Neural crest cell (in vitro differentiated cells): ENCODE measurements at places on chromosomes 6 and 20. TPM values are rescaled to one million over a fixed set of nuclear protein-coding genes. Genes with fewer than 3 reads are reported as not detected.

Gene LY6G6D
- total RNA-seq: not detected in 2 replicates

Gene IL17A
- not detected in 2 replicates for total RNA-seq

Gene CCN5
- total RNA-seq: not detected in 2 replicates

Gene DEFB124
- total RNA-seq: not detected in 2 replicates

Gene PDE7B
- total RNA-seq: 0.58 and 0.61 TPM in 2 replicates

Gene FABP7
- total RNA-seq: 246 and 256 TPM in 2 replicates

DNA sequence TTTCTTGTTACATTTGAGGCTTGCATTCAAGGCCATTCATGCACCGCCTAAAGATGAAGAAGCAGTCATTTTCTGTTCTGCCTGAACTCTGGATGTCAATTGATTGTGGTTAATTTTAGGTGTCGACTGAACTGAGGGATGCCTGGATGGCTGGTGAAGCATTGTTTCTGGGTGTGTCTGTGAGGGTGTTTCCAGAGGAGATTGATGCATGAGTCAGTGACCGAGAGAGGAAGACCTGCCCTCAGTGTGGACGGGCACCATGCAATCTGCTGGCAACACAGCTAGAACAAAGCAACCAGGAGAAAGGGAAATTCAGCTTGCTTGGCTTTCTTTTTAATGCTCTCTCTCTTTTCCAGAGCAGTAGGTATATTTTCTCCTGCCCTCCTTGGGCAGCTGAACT is 164.1 kb upstream of the ECI2 start:
- no peak for DNase-seq

- no peak for DNase-seq
Observed at GRCh38 chr6:3593161-3593560, 136.3 kb upstream of the SLC22A23 start.

DNA sequence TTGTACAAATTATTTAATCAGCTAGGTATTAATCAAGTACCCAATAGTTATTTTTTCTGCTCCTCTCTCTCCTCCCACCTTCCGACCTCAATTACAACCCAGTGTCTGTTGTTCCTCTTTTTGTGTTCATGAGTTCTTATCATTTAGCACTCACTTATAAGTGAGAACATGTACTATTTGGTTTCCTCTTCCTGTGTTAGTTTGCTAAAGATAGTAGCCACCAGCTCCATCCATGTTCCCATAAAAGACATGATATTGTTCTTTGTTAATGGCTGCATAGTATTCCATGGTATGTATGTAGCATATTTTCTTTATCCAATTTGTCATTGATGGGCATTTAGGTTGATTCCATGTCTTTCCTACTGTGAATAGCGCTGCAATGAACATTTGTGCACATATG is 652.8 kb upstream of the CITED2 start:
- DNase-seq: no peak

DNA sequence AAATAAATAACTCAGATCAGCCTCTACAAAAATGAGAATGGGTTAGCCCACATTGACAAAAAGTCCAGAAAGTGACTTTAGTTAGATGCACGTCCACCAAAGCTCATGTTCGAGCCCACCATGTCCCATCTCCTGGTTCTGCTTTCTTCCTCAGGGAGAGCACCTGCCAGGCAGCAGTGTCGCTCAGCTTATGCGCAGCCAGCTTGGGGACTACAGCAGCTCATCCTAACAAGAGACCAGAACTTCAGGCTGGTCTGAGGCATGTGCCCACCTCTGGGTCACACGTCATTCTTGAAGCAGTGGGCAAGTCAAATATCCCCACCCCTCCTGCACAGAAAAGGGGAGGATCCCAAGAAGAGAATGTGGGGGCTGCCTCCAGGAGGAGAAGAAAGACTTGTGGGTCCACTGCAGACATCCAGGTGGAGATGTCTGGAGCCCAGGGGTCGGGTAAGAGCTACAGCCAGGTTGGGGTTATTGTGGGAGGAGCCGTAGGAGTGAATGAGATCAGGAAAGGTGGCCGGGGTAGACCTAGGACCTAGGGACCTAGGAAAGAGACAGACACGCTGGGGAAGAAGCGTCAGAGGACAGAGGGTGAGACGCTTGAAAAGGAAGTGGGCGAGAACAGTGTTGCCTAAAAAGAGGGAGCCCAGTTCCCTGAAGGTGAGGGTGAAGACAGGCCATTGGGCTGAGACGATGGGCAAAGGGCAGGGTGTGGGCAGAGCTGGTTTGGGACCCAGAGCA is 52.5 kb downstream of the SSR1 start:
- no peak for DNase-seq

GRCh38 chr6:130216620-130217019 is 6.1 kb downstream of the SAMD3 start:
- no peak for DNase-seq
